ENCODE measurements at places on chromosomes 13 and 19. TPM values are rescaled to one million over a fixed set of nuclear protein-coding genes. Genes with fewer than 3 reads are reported as not detected.

- no peaks in the 10 kb centered on the region for H3K27me3 ChIP-seq
- H3K4me1 ChIP-seq, result no peaks in the 10 kb centered on the region
- H3K36me3 ChIP-seq, result no peaks in the 10 kb centered on the region
- no peak overlapping the region for H3K4me3 ChIP-seq
- DNase-seq, result no peak
These were observed 339.4 kb downstream of the TEX29 start for GRCh38 chr13:111659842-111660241.

DNA sequence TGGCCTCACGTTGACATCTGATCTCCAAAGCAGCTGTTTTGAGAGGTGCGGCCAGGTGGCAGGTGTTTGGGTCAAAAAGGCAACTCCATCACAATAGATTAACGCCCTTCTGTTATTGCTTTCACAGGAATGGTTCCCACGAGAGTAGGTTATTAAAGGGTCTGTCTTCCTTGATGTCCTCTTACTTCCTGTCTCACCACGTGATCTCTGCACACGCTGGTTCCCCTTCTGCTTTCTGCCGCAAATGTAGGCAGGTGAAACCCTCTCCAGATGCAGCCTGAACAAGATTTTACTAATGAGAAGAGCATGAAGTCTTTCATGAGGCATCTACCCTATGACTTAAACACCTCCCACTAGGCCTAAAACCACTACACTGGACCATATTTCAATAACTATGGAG, 22.8 kb upstream of the ZNF564 start:
- peaks cover 16% of the 10 kb centered on the region for H3K36me3 ChIP-seq
- H3K27me3 ChIP-seq, result no peaks in the 10 kb centered on the region
- H3K4me1 ChIP-seq, result no peaks in the 10 kb centered on the region
- DNase-seq, result no peak
- no peak overlapping the region for H3K4me3 ChIP-seq
- H3K27ac ChIP-seq, result no peak overlapping the region

- no peak overlapping the region for H3K27ac ChIP-seq
- H3K27me3 ChIP-seq, result no peaks in the 10 kb centered on the region
- no peak overlapping the region for H3K4me3 ChIP-seq
- H3K36me3 ChIP-seq, result no peaks in the 10 kb centered on the region
These were observed 37.8 kb upstream of the POP4 start for GRCh38 chr19:29568036-29569025.

GRCh38 chr13:50125304-50125553, 110.0 kb downstream of the KCNRG start:
- peaks cover 7% of the 10 kb centered on the region for H3K4me1 ChIP-seq
- H3K36me3 ChIP-seq, result peaks cover 5% of the 10 kb centered on the region
- H3K27ac ChIP-seq, result peak overlapping the region; percentile 95
- H3K4me3 ChIP-seq, result peak overlapping the region; percentile 89
- no peak for DNase-seq

- no peaks in the 10 kb centered on the region for H3K4me1 ChIP-seq
- DNase-seq, result no peak
- no peaks in the 10 kb centered on the region for H3K36me3 ChIP-seq
- no peak overlapping the region for H3K27ac ChIP-seq
- no peaks in the 10 kb centered on the region for H3K27me3 ChIP-seq
These were observed 18.6 kb downstream of the DOCK9 start for GRCh38 chr13:98959291-98959690.

- no peak overlapping the region for H3K27ac ChIP-seq
- DNase-seq, result no peak
- H3K27me3 ChIP-seq, result no peaks in the 10 kb centered on the region
- peaks cover 7% of the 10 kb centered on the region for H3K36me3 ChIP-seq
These were observed 25.3 kb downstream of the PEPD start for GRCh38 chr19:33496038-33496895.

CEACAM4 gene
- not detected for total RNA-seq

CASP14 gene
- total RNA-seq, result not detected

KDELR1 gene
- total RNA-seq, result 57.8 TPM

DNA sequence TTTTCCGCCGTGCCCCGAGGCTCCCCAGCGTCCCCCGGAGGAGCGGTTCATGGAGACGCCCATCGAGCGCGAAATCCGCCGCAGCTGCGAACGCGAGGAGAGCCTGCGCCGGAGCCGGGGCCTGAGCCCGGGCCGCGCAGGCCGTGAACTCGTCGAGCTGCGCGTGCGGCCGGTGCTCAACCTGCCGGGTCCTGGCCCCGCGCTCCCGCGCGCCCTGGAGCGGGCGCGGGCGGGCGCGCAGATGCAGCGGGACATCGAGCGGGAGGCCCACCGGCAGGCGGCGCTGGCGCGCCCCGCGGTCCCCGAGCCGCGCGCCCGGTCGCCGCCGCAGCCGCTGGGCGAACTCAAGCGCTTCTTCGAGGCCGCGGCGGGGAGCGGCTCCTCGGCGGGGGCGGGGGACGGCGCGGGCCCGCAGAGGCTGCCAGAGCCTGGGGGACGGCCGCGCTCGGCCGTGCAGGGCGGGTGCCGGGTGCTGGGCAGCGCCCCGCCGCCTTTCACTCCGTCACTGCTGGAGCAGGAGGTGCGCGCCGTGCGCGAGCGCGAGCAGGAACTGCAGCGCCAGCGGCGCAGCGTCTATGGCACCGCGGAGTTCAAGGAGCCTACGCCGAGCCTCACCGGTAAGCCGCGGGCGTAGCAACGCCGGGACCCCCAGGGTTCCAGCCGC, 807 bp downstream of the MISP3 start:
- DNase-seq, result peak; percentile 82
- peak overlapping the region; percentile 13 for H3K27ac ChIP-seq
- no peaks in the 10 kb centered on the region for H3K36me3 ChIP-seq
- H3K4me3 ChIP-seq, result peak overlapping the region; percentile 61
- peaks cover 2% of the 10 kb centered on the region for H3K27me3 ChIP-seq

GRCh38 chr19:3014135-3014534, 14.9 kb downstream of the TLE2 start:
- peaks cover 16% of the 10 kb centered on the region for H3K27me3 ChIP-seq
- no peak overlapping the region for H3K4me3 ChIP-seq
- no peaks in the 10 kb centered on the region for H3K36me3 ChIP-seq
- H3K27ac ChIP-seq, result no peak overlapping the region

- H3K4me1 ChIP-seq, result peaks cover 35% of the 10 kb centered on the region
- H3K4me3 ChIP-seq, result no peak overlapping the region
- no peak for DNase-seq
- H3K27ac ChIP-seq, result no peak overlapping the region
- H3K36me3 ChIP-seq, result peaks cover 13% of the 10 kb centered on the region
These were observed 54.7 kb downstream of the MBNL2 start for GRCh38 chr13:97276862-97277269.

DNA sequence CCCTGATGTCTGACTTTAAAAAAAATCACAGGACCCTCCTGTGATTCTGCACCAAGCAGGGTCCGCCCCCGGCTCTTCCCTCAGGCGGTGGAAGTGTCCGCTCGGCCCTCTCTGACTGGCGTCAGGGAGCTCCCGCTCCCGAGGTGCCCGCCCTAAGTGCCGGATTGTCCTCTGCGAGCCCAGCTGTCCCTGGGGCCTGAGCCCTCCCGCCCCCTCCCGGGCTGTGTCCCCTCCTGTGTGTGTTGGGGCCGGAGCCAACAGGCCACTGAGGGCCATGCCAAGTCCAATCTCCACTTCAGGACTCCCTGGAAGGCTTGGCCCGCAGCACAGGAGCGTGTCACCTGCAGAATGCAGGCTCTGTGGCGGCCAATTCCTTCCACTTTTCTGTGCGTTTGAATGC, 25.4 kb downstream of the MAP2K2 start:
- DNase-seq, result no peak
- H3K36me3 ChIP-seq, result peaks cover 75% of the 10 kb centered on the region
- no peaks in the 10 kb centered on the region for H3K4me1 ChIP-seq
- no peak overlapping the region for H3K27ac ChIP-seq
- no peak overlapping the region for H3K4me3 ChIP-seq

DNA sequence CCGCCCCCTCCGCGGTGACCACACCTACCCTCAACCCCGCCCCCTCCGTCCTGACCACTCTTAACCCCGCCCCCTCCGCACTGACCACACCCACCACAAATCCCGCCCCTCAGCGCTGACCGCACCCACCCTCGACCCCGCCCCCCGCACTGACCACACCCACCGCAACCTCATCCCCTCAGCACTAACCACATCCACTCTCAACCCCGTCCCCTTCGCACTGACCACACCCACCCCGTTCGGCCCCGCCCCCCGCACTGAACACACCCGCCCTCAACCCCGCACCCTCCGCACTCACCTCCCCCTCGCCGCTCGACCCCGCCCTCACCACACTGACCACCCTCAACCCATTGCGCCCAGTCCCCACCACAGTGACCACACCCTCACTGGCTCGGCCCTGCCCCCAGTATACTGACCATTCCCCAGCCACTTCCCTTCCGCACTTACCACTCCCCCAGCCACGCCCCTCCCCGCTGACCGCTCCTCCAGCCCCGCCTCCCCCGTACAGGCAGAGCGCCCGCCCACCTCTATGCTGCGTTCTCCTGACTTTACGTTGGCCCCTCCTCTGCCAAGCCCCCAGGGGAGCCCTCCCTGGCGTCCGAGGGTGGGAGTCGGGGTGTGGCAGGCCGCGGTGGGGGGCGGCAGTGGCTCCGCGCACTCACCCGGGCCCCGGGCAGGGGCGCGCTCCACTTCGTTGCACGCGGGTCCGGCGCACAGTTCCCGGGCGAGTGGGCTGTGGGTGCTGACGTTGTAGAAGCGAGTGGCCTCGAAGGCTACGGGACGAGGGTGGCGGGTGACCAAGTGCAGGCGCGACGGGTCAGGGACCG, 8.4 kb downstream of the F2RL3 start:
- H3K36me3 ChIP-seq, result no peaks in the 10 kb centered on the region
- peak; percentile 91 for DNase-seq
- peaks cover 10% of the 10 kb centered on the region for H3K27me3 ChIP-seq
- H3K27ac ChIP-seq, result peak overlapping the region; percentile 54
- H3K4me1 ChIP-seq, result no peaks in the 10 kb centered on the region

DNA sequence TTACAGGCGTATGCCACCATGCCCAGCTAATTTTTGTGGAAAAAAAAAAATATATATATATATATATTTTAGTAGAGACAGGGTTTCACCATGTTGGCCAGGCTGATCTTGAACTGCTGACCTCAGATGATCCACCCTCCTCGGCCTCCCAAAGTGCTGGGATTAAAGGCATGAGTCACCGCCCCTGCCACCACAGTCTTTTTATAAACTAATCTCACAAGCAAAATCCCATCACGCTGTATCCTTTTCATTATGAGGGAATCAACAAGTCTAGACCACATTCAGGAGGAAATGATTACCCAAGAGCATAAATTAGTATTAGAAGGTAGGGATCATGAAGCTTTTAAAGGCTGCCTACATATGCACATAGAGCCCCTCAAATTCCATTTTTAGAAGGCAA, 210.6 kb upstream of the NBEA start:
- DNase-seq, result no peak
- H3K4me1 ChIP-seq, result no peaks in the 10 kb centered on the region
- no peak overlapping the region for H3K27ac ChIP-seq
- H3K4me3 ChIP-seq, result no peak overlapping the region
- H3K36me3 ChIP-seq, result no peaks in the 10 kb centered on the region

DNA sequence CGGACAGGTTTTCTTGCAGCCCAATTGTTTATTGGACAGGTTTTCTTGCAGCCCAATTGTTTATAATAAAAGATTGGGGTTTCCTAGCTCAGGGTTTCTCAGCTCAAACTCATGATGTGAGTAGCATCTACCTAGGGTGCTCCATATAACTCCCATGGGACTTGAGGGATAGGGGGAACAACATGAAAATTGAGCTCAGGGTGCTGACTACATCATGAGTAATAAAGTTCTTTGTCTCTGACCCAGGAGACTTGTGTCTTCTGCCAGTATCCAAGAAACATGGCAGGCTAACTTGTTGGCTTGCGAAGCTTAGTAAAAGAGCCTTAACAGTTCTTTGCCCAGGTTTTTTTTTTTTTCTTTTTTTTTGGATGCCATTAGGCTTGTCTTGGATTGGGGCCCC, 59.2 kb upstream of the MYCBP2 start:
- H3K27me3 ChIP-seq, result peaks cover 1% of the 10 kb centered on the region
- H3K36me3 ChIP-seq, result no peaks in the 10 kb centered on the region
- DNase-seq, result no peak
- peaks cover 6% of the 10 kb centered on the region for H3K4me1 ChIP-seq
- no peak overlapping the region for H3K4me3 ChIP-seq

- no peaks in the 10 kb centered on the region for H3K36me3 ChIP-seq
- no peak overlapping the region for H3K4me3 ChIP-seq
- no peaks in the 10 kb centered on the region for H3K4me1 ChIP-seq
- peaks cover 47% of the 10 kb centered on the region for H3K27me3 ChIP-seq
These were observed 132 bp downstream of the SHD start for GRCh38 chr19:4279267-4279529.

DNA sequence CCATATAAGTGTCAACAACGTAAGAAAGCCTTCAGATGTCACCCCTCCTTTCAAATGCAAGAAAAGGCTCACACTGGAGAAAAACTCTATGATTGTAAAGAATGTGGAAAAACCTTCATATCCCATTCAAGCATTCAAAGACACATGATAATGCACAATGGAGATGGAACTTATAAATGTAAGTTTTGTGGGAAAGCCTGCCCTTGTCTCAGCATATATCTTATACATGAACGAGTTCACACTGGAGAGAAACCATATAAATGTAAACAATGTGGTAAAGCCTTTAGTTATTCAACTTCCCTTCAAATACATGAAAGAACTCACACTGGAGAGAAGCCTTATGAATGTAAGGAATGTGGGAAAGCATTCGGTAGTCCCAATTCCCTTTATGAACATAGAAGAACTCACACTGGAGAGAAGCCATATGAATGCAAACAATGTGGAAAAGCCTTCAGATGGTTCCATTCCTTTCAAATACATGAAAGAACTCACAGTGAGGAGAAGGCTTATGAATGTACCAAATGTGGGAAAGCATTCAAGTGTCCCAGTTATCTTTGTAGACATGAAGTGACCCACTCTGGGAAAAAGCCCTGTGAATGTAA, 11.1 kb downstream of the ZNF844 start:
- H3K27ac ChIP-seq, result no peak overlapping the region
- H3K4me3 ChIP-seq, result no peak overlapping the region
- H3K4me1 ChIP-seq, result no peaks in the 10 kb centered on the region
- DNase-seq, result no peak
- peaks cover 46% of the 10 kb centered on the region for H3K36me3 ChIP-seq

- no peak for DNase-seq
- no peak overlapping the region for H3K4me3 ChIP-seq
- H3K27me3 ChIP-seq, result no peaks in the 10 kb centered on the region
These were observed 17.0 kb downstream of the SLC7A1 start for GRCh38 chr13:29578300-29579085.

DNA sequence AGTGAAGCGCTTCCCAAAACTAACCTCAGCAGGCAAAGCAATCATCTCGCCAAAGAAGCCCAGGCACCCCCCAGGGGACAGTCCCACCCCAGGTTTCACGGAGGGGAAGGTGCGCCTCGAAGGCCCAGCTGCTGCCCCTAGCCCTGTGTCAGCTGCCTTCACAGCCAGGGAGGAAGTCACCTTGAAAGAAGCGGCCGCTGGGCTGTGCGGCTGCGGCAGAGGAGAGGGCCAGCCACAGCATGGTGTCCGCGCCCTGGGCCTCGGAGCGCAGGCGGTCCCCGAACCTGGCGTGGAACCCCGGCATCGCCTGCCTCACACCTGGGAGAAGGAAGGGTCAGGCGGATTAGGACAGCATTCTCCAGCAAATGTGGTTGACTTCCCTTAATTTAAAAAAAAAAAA, 35.0 kb downstream of the DHRS12 start:
- H3K36me3 ChIP-seq, result no peaks in the 10 kb centered on the region
- H3K27ac ChIP-seq, result no peak overlapping the region
- H3K4me3 ChIP-seq, result no peak overlapping the region
- DNase-seq, result no peak

GRCh38 chr19:52689843-52690368, 44.9 kb downstream of the ZNF611 start:
- DNase-seq, result no peak
- H3K4me3 ChIP-seq, result peak overlapping the region; percentile 79
- H3K27me3 ChIP-seq, result no peaks in the 10 kb centered on the region
- H3K36me3 ChIP-seq, result peaks cover 3% of the 10 kb centered on the region

All from IMR-90 (cell line).